ENCODE measurements at places on chromosomes 7 and 10.

GRCh38 chr10:95782318-95782717 lies 26.4 kb downstream of the ENTPD1 start:
- DNase-seq: peak; percentile 45

DNA sequence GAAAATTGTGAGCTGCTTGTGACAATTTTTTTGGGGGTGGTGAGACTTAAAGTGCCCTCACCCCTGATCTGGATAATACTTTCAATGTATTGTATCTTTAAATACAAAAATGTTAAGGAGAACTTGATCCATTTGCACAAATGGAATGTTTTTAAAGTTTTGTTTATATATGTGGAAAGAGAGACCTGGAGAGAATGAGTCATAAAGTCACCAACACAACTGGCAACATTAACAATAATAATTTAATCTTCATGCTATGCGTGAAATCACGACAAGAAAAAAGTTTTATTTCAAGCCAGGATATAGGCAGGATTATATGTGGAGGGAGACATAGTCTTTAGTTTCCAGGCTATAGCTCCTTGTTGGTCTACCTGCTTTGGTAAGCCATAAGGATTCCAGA lies 537.5 kb downstream of the GPAM start:
- no peak for DNase-seq

DNA sequence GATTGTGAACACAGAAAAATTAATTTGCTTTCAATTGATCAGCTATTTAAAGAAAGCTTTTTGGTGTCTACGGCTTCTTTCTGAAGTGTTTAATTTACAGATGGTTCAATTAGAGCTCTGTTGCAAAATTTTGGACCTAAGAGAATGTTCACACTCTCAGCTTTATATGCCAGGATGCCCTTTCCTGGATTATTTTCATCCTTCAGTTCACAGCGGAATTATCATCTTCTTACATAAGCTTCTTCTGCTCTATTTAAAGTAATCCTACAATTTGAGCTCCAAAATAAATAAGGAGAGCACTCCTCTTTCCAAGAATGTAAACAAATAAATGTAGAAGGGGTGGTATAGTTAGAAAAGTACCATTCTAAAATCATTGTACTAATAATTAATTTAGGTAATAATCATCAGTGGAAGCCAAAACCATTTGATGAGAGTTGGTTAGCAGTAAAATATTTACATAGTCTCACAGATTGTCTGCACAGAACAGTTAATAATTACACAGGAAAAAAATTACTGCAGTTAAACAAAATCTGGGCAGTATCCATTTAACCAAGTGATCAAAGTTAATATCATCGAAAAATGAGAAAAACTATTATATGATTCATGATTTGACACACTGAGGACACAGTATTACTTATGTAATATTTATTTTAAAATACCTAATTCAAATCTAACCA lies 298.0 kb upstream of the TMEM229A start:
- DNase-seq: no peak

- no peak for DNase-seq
Observed at GRCh38 chr10:34587002-34587679, 228.0 kb downstream of the PARD3 start.

- no peak for DNase-seq
Observed at GRCh38 chr7:8818406-8818805, 385.0 kb downstream of the NXPH1 start.

DNA sequence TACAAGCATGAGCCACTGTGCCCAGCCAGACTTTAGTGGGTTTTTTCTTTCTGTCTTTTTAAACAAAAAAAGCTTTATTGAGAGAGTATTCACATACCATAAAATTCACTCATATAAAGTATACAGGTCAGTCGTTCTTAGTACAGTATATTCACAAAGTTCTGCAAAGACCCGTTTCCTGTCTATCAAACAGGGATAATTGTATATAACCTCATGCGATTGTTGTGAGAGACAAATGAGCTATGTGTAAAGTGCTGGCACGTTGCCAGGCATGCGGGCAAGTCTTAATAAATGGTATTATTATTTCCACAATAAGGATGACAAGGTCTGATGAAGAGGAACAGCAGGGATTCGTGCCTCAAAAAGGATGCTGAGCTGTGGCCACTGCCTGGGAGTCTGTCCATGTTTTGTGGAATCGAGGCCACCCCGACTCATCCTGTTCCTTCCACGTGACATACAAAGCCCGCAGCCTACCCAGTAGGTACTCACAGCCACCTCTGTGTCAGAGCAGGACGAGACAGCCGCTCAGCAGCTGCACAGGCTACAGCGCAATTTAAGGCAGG lies 51.6 kb downstream of the SMKR1 start:
- no peak for DNase-seq

DNA sequence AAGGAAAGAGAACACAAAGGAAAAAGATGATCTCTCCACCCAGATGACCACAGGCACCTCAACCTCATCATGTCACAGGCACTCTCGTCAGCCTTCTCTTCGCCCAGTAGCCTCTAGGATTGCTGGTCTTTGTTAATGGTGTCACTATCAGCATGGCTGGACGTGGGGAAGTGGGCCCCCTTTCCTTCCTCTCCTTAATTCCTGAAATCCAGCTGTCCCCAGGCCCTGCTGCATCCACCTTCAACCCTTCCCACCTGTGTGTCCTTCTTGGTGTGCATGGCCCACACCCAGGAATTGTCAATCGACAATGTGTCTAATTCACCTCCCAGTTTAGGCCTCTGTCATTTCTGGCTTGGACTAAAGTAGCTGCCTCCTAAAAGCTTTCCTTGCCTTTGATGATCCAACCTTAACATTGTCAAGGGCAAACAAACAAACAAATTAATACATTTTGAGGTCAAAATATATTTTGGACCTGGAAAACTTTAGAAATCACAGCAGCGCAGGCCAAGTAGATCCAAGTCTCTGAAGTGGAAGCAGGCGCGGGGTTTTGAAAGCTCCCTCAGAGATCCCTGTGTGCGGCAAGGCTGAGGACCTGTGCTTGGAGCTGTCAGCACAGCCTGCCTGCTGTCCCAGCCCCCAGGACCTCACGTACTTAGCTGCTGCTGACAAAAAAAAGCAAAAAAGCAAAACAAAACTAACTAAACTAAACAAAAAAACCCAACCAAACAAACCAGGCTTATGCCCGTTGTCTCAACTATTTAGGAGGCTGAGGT lies 193.3 kb upstream of the LYZL2 start:
- DNase-seq: no peak

DNA sequence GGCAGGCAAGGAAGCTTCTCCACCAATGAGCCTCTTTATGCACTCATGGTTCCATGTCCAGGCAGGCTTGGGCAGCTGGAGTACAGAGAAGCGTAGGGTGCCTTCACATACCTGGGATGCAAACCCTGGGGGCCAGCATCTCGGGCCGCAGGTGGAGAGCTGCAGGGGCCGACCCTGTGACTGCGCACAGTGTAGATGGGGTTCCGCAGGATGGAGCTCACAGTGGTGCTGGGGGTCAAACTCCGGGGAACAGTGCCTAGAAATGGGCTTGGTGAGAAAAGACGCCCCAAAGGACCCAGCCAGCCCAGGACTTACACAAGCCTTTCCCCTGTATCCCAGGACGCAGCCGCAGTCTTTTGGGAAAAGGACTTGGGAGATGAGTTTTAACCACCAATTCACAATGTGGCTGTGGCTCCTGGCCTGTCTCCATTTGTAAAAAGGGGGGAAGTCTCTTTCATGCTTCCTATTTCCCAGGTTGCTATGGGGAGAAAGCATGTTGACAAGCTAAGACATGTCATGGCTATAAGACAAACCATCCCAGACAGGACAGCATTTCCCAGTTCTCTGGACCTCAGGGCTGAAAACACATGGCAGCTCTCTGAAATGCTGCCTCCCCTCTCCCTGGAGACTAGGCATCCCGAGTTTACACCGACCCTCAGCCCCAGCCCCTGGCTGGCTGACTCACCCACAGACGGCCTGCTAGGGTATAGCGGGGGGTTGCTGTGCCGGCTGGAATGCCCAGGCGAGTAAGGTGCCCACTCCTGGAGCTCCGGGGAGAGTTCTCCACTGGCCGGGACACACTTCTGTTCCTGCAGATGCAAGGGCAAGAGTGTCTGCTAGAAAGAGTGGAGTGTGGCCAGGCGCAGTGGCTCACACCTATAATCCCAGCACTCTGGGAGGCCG lies 107.1 kb downstream of the DLG5 start:
- DNase-seq: no peak

DNA sequence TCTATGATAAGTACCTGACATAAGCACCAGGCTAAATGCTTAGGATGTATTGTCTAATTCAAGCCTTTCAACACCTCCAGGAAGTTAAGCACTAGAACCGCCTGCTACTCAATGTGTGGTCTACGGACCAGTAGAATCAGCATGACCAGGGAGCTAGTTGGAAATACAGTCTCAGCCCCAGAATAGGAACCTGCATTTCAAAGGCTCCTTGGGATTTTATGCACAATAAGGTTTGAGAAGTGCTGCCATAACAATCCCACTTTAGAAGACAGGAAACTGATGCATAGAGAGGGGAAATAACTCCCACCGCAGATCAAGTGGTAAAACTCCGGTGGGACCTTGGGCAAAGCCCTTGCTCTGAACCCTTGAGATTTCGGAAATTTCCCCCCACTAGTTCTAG lies 8.8 kb upstream of the DUSP5 start:
- no peak for DNase-seq

- no peak for DNase-seq
Observed at GRCh38 chr10:54607983-54608382, 193.0 kb downstream of the PCDH15 start.

DNA sequence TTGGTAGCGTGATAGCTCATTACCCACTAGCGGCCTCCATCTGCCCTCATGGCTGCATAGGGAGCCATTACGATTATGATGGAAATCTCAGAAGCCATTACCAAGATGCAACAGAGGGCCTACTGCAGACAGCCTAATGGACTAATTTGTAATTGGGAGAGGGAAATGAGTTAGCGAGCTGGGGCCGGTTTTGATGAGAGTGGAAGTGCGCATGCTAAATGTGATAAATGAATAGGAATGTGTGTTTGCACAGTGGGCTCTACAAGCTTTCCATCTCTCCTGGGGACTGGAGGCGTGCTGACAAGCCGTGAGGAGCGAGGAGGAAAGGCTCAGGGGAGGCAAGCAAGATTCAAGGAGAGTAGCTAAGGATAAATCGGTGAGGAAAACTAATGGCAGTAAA lies 644.5 kb upstream of the GALNT17 start:
- DNase-seq: no peak

DNA sequence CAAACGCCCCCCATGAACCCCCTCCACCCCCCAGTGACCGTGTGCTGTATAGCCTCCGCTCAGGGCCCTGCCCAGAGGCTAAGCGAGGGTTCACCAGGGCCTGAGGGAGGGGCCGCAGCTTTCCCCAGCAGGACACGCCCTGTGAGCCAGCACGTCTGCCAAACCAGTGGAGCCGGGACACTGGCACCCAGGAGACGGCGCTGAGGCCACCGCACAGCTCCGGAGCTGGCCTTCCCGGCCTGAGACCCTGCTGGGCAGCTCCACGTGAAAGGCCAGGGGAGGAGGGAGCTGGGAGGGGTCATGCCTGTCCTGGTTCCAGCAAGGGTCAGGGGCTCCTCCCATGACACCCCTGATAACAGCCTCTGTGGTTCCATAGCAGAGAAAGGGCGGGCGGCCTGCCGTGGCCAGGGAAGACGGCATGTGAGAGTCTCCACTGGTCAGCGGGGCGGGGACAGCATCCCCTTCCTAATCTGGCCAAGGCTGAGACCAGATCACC lies 278.3 kb downstream of the ELFN1 start:
- no peak for DNase-seq

DNA sequence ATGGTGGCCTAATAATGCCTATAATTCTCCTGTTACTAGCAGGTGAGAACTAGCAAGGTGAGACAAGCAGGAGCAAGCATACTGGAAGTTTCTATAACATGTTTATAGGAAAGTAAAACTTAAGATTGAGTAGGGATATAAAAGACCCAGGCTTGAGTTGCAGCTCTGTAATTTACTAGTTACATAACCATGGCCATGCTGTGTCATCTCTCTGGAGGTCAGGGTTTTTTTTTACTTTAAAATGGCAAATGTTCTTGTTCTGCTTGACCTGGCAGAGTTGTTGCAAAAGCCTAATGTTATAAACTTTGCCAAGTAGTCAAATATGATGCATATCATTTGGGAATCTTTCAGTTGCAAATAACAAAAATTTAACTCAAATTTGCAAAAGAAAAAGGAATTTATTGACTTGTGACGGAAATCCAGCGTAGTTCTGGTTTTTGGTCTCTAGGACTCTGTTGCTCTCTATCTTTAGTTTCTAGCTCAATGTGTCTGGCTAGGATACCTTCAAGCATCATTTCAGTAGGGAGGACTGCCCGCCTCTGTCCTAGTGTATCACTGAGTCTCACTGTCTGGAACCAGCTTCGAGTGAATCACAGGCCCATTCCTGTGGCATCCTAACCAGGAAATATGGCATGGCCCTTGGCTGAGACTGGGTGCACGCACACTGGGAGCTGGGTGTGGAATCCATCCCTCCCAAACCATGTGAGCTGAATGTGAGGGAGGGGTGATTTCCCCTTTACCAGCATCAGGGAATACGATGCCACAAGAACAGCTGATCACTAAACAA lies 67.9 kb downstream of the ADAM22 start:
- no peak for DNase-seq

GRCh38 chr10:117554241-117554814 lies 11.8 kb downstream of the EMX2 start:
- DNase-seq: no peak

- DNase-seq: peak; percentile 82
Observed at GRCh38 chr10:100730725-100731406, 14.5 kb upstream of the PAX2 start.

DNA sequence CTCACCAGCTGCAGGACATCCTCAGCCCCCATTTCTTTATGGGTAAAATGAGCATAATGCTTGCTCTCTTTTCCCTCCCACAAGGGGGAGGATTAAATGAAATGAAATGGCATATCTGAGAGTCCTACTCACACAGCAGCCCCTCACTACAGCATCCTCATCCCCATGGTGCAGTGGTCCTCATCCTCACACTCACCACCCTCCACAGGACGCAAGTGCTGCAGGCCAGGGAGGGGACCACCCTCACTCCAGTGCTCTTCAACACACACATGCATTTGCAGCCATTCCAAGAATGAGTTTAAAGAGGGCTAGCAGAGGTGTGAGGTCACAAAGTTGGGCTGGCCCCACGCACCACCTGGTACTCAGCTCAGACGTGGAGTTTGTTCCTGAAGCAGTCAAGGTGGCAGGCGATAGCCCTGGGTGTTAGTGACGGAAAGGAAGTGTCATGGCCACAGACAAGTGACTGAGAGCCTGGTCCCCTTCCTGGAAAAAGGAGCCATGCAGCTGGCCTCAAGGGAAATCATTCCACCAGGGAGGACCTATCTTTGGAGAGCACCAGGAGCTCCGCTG lies 234.0 kb downstream of the TNS3 start:
- DNase-seq: no peak

GRCh38 chr10:3783682-3784432 lies 1.2 kb downstream of the KLF6 start:
- peak; percentile 77 for DNase-seq

- no peak for DNase-seq
Observed at GRCh38 chr7:26843705-26844104, 20.7 kb downstream of the SKAP2 start.

DNA sequence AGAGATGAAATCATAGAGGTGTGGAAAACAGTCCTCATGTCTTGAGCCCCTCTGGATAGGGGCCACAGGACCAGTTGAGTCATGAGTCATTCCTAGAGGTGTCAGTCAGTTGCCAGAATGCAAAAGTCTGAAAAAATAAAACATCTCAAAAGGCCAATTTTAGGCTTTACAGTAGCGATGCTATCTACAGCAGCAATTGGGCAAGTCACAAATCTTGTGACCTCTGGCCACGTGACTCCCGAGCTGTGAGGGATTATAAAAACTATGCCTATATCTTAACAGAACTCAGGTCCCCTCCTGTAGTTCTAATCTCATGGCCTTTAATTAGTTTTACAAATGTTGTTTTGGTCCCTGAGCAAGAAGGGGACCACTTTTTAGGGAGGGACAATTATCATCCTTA lies 15.6 kb upstream of the TAS2R41 start:
- DNase-seq: no peak

GRCh38 chr10:87054373-87055295 lies 34.5 kb downstream of the FAM25A start:
- peak; percentile 89 for DNase-seq

Measured in suppressor macrophage treated with lipopolysaccharide for 4 hours (primary cell).